ENCODE measurements at places on chromosomes 12 and 14.
A peak's percentile ranks its signal among the peaks of the same experiment; 100 is the strongest.

DNA sequence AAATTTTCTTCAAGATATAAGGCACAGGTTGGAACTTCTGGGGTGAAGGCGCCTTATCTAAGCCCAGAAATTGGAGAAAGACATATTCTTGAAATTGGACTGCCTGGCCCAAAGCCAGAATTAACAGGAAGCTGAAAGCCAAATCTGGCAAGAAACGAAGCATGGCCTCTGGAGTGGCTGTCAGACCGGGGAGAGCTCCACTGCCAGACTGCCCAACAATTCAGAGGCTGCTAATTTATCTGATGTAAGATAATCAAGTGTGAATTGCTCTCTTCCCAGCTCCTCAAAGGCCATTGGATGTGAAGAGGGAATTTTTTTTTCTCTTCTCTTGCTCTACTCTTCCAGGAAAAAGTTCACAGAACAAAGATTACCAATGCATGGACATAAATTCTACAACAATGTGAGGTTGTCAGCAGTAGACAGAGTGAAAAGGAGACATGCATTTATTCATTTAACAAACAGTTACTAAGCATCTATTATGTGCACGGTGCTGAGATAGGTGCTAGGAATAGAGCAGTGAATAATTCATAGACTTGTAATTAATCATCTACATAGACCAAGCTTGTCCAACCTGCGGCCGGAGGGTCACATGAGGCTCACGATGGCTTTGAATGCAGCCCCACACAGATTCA lies at the start of gene GDF3:
Gene GDF3 (minus strand): TSS at position 210 of the 632 bp plus-strand sequence. CDS start 47 bp downstream, at position 163.
- DNase-seq = no peak

- DNase-seq = no peak
Measured at GRCh38 chr14:77314043-77314442, 6.6 kb downstream of the POMT2 start.

DNA sequence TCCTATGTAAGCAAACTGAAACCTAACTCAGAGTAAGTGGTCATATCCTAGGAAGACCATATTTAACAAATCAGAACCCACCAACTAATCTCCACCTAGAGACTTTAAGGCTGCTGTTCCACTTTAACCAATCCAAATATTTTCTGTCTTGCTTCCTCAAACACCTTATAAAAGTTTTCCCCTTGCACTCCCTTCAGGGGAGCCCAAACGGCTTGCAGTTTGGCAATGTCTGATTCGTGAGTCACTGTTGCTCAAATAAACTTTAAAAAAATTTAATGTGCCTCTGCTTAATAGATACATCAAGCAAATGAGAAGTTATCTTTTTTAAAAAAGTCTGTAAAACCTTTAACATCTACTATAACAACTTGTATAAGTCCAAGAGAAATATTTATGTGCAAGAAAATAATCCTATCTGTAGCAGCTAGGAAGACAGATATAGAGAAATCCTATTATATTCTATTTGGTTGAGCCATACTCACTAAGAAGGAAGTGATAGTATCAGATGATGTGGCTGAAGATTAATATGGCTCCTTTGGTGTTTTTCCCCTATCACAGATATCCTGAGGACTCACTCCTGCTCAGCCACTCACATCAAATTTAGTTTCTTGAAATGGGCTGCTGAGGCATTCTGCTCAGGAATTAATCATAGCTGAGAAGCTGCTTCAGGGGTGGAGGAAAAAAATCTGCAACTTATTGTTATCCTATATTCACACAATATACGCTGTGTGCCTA lies 65.1 kb upstream of the DUSP6 start:
- DNase-seq = no peak

GRCh38 chr12:87807086-87807485 lies 222.1 kb downstream of the C12orf50 start:
- DNase-seq = no peak

GRCh38 chr14:101151226-101151926 lies 247.9 kb upstream of the RTL1 start:
- DNase-seq = no peak

DNA sequence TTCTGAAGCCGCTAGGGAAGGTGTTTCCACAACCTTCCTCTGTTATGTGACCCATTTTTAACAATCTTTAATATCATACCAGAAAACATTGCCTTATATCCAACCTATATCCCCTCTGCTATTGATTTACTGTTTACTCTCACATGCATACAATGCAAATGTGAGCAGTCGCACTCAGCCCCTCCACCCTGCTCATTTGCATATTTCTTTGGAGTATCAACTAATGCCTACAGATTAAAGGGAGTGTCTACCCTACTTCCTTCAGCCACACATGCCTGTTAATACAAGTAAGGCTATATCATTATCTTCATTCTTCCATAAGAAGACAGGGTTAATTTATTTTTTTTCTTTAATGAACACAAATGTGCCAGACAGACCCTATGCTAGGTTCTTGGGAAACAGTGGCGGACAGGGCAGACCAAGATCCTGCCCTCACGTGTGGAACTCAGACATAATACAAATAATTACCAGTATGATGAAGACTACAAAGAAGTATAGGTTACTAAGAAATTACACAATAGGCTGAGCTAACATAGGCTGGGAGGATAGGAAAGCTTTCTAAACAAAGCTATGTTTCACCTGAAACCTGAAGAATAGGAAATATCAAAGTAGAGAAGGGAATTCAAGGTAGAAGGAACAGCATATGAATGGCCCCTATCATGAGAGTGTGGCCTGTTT lies 107.3 kb upstream of the MDM1 start:
- DNase-seq = no peak

DNA sequence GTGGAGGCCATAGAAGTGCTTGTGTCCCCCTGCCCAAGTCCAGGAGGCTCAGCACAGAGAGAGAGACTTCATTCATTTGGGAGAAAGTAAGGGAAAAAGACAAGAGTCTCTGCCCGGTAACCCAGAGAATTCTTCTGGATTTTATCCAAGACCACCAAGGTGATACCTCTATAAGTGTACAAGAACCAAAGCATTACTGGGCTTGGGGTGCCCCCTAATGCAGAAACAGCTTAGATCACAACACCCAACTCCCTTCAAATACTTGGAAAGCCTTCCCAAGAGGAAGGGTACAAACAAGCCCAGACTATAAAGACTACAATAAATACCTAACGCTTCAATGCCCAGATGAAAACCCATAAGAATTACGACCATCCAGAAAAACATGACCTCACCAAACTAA lies 119.7 kb upstream of the PDE3A start:
- no peak for DNase-seq

GRCh38 chr14:22691171-22691570 lies 47.0 kb upstream of the OR6J1 start:
- DNase-seq = no peak

DNA sequence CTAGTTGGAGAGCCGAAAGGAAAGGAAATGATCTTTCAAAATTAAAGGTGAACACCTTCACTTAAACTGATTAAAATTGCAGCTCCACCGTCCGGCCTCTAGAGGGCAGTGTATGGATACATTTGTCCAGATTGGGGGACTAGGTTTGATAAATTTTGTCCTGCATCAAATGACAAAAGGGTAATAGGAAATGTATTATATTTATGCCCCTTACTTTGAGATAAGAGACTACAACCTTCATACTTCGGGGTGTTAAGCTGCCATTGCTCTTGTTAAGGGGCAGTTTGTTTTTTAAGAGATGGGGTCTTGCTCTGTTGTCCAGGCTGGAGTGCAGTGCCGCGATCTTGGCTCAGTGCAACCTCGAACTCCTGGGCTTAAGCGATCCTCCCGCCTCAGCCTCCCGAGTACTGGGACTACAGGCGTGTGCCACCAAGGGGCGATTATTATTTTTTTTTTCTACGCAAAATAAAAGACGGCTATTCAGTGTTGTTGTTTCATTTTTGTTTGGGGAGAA lies 818 bp upstream of the SUOX start:
- DNase-seq = peak; percentile 85

- DNase-seq = no peak
Measured at GRCh38 chr12:6310771-6311610, 509 bp downstream of the PLEKHG6 start.

DNA sequence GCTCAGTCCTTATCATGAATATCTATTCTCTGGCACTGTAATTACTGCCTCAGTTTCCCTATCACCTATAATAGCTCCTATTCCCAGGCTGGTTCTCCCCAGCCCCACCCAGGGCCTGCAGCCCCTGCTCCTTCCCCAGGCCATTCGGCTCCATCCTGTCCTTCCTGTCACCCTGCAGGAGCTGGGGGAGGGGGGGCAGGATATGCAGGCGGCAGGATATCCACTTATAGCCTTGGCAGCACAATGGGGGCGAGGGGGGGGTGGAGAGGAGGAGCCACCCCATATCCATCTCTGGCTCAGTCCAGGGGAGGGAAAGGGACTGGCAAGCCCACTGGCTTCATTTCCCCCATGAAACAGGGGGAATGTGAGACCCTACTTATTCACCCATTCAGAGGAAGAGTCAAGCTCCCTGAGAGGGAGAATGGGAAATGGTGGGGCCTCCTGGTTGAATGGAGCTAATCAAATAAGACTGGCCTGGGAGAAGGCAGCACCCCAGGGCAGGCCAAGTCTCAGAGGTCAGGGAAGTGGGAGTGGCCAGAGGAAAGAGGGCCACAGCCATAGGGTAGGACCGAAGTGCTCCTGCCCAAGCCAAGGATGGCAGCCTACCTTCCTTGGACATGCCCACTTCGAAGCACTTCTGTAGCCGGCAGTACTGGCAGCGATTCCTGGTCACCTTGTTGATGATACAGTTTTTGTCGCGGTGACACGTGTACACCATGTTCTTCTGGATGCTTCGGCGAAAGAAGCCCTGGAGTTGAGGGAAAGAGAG lies 7.8 kb upstream of the ITGB7 start:
- DNase-seq = no peak

GRCh38 chr12:100498141-100498540 lies 24.5 kb downstream of the NR1H4 start:
- no peak for DNase-seq

DNA sequence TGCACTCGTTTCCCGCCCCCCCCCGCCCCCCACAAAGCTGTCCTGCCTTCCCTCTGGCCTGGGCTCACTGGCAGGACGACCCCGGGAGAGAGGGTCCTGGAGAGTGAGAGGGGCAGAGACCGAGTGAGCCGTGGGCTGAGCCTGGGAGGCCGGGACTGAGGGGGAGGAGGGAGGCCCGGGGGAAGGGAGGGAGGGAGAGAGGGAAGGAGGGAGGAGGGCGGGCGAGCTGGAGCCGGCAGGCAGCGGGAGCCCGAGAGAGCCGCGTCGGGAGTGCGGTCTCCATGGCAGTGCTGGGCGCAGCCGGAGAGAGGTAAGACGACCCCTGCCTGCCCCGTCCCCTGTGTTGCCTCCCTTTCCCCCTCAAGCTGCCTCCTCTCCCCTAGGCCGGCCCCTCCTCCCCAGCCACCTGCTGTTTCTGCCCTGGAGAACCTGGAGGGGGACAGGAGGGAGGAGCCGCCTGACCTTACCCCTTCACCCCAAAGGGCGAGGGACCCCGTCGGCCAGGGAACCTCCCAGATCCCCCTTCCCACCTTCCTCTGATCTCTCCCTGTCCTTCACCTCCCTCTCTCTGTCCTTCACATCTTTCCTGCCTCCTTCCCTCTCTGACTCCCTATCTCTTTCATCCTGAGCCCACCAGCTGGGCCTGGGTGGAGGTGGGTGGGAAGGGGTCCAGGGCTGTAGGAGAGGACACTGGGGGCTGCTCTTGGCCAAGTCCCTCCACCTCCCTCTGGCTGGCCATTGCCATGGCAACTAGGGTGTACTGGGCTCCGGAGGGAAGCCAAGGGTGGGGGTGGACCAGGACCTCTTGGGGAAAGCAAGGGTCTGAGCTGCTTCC lies at the start of gene GPR162:
Gene GPR162 (plus strand): TSS at position 231 of the 835 bp plus-strand sequence. CDS start 2,078 bp downstream, outside the sequence.
- DNase-seq = no peak

GRCh38 chr14:38973083-38973700 lies 129.8 kb downstream of the SEC23A start:
- no peak for DNase-seq

DNA sequence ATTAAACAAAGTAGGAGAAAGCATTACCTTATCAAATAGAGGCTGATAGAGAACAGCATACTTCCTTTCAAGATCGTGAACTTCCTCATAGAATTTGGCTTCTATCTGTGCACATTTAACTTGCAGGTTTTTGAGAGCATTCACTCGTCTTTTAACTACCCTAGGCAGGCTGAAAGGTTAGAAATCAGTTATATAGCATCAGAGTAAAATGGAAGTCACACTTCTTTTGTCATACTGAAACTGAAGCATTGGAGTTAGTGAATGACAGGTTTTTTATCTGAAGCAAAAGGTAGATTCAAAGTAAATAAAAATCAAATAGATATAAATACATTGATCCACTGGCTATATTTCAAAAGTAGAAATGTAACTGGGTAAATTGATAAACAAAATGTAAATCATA lies 24.4 kb downstream of the NAP1L1 start:
- DNase-seq = no peak

GRCh38 chr14:100882991-100883788 lies 20.3 kb downstream of the RTL1 start:
- DNase-seq = no peak

DNA sequence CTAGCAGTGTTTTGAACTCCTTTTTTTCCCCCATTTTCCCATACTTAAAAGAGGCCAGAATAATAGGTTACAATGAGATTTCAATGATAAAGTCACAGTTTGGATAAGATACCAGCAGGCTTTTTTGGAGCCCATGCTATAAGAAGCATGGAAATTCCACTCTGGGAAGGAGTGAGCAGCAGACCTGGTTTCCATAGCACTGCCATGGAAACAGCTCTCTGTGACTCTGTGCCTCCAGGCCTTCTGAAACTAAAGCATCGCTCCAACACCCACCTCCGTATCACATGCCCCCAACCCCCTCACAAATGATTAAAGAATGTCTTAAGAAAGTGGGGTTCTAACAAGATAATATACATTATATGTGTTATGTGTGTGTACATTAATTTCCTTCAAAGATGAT lies 165.0 kb downstream of the GRIN2B start:
- no peak for DNase-seq

DNA sequence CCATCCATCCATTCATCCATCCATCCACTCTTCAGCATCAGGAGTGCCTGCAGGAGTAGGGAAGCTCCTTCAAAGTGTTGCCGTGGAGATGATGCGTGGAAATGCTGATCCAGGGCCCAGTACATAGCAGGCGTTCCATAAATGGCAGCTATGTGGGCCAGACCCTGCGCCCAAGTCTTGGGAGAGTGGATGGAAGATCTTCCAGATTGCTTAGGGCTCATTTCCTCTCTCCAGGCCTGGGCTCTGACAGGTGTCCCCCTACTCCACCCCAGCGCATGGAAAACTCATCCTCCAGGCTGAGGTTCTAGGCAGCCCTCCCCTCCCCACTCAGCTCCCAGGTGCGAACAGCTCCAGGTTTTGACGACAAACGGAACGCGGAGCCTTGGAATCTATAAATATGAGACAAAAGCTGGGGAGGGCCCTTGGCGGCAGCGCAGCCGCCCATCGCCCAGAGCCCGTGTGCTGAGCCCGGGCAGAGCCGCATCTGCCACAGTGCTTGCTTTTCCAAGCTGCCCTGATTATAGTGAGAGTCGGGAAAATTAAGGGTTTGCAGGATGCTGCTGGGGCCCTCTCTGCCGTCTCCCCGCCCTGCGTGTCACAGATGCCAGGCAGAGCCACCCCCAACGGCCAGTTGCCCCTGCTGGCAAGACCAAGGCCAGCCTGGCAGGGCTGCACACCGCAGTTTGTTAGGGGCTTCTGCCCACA lies 1.6 kb downstream of the BEGAIN start:
- DNase-seq = no peak

- no peak for DNase-seq
Measured at GRCh38 chr12:99136516-99136915, 491.4 kb downstream of the APAF1 start.

- DNase-seq = peak; percentile 38
Measured at GRCh38 chr14:63899953-63900352, 47.1 kb downstream of the SYNE2 start.

GRCh38 chr14:61544448-61545330 lies 150.6 kb upstream of the HIF1A start:
- no peak for DNase-seq

Measured in CD4-positive, alpha-beta T cell treated with Interleukin-10 for 1 hour (primary cell).